GM12891 (cell line): ENCODE measurements at places on chromosomes 13 and 19.

DNA sequence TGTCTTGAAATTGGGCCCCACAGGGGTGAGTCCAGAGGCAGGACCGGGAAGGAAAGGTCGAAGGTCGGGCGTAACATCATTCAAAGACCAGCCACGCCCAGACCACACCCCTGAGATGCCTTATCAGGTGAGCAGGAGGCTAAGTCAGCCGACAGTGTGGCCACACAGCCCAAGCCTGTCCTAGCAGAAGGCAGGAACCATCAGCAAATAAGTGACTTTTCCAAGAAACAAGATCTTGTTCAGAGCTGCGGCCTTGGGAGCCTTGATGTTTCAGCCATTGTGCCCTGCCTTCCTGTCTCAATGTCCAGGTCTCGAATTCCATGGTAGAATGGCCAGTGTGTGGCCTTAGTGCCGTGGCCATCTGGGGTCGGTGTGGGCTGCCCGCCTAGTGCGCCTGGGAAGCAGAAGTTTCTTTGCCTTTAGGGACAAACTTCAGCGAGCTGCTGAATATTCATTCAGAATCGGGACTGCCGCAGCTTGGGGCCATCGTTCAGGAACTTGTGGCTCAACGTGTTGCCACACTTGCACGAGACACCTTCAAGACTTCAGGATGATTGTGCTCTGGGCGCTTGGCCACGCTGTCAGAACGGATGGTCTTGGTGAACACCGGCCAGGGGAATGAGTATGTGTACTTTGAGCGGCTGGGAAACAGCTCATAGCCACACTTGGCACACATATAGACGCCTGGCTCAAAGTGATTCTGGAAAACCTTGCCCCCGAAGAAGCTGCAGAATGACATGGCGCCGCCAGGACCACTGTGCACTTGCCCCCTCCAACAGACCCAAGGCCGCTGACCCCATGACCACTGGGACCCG is 6.1 kb upstream of the IFNL4 start:
- no peak for DNase-seq

- peak; percentile 99 for DNase-seq
Measured at GRCh38 chr19:55674841-55675660, at the start of gene EPN1. Gene EPN1 (plus strand): TSS chr19:55675226. CDS start chr19:55678628, 3,402 bp downstream.

DNA sequence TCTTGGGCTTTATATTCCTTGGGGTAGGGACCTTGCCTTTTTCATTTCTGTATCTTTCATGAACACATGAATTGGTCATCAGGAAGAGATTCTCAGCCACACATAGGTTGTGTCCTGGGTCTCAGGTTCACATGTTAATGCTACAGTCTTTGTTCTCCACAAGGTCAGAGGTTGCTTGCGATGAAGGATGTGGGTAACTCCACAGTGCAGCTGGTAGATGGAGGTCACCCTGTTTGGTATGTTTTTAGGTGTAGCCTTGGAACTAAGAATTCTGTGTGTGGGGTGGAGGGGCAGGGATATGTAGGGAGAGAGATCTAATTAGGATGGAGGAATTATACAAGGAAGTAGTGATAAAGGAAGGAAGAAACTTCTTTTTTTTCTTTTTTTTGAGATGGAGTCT is 23.2 kb downstream of the CEACAM1 start:
- DNase-seq = no peak

DNA sequence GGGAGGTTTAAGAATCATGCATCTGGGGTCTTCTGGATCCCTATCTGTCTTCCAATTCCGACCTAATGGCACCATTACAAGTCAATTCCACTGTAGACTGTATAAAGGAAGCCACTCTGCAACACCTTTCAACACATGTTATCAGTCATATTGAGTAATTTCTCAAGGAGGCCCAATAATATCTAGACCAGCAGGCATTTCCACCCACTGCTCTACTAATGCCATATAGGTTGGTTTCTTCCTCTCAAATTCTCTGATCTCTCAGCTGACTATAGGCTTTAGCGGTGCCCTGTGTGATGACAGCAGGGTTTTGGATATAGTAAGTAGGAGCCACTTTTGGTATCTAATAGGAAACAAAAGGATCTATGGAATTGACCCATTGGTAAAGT is 12.4 kb upstream of the ITM2B start:
- DNase-seq = no peak

DNA sequence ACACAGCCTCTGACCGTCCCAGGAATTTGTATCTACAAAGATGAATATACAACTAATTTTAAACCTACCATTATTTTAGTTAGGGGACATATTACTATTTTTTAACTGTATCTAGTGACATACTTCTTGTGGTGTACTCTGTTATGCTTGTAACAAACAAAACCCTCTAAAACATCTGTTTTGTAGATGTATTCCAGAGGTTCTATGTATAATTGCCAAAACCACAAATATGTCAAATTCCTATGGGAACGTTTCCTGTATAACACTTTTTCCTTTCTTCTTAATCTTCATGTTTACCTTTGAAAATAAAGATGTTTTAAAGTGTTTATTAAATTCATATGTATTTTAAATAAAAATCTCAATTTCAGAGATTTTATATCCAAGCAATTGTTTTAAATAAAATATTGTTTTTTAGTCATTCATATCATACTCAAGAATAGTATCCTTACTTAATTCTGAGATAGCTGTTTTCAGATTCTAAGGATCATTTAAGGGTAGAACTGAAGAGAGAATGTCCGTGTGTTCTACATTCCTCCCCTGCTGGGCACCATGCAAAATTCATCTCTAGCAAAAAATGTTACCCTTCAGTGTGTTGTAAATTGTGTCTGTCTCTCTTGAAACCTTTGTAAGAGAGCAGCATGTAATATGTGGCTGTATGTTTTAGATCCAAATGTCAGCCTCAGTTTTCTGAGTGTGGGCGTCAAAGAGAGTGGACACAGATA is 1327.7 kb downstream of the EFNB2 start:
- DNase-seq = no peak

DNA sequence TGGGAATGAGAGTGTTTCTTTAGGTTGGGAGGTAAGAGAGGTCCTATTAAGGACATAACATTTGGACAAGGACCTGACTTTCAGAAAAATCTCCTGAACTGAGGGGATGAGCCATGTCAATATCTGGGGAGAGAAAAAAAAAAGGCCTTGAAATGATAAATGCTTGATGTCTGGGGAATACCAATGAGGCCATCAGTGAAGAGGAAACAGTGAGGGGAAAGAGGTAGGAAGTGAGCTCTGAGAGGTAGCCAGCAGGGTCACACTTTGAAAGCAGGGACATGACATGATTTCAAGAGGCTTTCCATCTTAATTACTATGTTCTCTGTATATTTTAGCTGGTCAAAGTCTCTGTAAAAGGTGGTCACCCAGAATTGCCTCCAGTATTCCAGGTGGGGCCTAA is 9.9 kb upstream of the UBE2L5 start:
- DNase-seq = no peak
